ENCODE measurements at places on chromosomes 5 and 9.

GRCh38 chr5:96677496-96677895 is 15.3 kb downstream of the CAST start:
- no peak for DNase-seq

DNA sequence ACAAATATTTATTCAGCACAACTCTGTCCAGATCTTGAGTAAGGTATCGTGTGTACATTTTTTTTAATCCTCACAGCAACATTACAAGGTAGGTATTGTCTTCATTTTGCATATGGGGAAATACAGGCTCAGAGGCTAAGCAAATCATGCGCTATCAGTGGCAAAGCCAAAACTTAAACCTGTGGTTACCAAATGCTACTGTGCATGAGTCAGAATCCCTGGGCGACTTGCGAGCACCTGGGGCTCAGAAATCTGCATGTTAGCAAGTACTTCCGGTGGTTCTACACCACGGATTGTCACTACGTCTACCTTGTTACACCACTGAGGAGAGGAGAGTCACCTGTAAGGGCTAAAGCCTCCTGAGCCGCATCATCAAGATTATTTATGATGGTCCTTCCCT is 21.3 kb downstream of the C5orf58 start:
- no peak for DNase-seq

GRCh38 chr5:176553260-176554085 is 4.3 kb downstream of the CDHR2 start:
- DNase-seq, result peak; percentile 50

DNA sequence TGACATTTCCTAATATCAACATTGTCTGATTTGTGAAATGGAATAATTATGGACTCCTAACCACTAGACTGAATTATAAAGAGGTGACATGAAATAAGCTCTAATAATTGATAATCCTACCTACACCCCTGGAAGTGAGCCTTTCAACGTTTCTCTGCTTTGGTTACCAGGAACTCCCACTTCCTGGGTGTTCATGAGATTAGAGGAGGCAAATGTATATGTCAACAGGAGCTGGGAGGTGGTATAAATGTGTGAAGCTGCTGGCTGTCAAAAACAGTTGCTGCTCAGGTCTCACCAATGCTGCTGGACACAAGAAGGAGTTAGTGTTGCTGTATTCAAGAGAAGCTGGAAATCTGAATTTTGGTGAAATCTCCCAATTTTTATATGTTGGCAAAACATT is 96.8 kb downstream of the CAMK4 start:
- no peak for DNase-seq

GRCh38 chr5:143870871-143871632 is 59.1 kb downstream of the HMHB1 start:
- no peak for DNase-seq

- DNase-seq, result no peak
Observed at GRCh38 chr9:117488659-117489058, 73.8 kb upstream of the ASTN2 start.

DNA sequence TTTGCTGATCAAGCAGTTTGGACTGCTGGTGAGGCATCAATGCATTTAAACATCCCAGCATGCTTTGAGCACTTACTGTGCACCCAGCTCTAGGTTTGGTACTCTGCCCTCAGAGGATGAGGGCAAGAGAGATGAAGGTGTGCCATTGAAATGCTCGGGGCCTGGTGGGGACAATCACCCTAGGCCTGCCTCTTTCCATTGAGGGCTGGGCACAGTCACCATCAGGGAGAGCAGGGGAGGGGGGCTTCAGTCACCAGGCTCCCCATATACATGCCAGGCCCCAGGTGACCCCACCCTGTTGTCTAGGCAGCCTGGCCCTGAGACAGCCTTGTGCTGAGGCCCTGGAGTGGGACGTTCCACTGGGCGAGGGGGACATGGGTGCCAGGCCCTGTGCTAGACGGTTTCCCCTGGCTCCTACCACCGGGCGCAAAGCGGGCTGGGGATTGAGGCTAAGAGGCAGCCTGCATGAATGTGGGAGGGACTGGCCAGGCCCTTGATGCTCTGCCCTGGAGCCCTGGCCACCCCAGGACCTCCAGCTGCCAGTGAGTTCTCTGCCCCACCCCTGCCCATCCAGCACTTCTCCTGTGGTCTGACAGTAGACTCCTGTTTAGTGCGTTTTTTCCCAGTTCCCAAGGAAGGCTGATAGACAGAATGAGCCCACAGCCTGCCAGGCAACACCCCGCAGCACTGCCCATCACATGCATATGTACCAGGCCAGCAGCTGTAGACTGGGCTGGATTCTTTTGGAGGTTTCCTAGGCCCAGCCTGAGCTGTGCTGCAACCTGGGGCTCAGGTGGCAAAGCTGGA is 18.9 kb downstream of the TCF7 start:
- DNase-seq, result no peak
